Neural crest cell (in vitro differentiated cells): ENCODE measurements at places on chromosomes 4 and X. TPM values are rescaled to one million over a fixed set of nuclear protein-coding genes. Genes with fewer than 3 reads are reported as not detected.

DNA sequence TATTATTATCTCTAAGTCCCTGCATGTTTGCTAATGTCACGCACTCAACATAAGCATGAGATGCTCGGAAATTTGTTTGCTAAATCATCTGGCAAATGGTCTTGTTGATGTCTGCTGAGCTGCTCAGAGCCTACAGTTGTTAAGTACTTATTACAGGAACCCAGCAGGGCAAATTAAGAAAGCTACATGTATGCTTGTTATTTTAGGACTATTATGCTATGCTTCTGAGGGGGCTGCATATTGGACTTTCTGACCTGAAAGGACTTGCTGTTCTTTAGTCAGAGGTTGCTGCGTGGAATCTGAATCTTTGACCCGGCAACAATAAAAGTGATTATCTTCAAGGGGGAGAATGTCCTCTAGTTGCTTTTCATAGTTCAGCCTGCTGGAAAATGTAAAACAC lies 36.3 kb upstream of the TENM3 start:
- peak overlapping the region; percentile 42 for H3K4me3 ChIP-seq
- DNase-seq, result no peak
- H3K27ac ChIP-seq, result no peak overlapping the region
- no peaks in the 10 kb centered on the region for H3K27me3 ChIP-seq
- peaks cover 58% of the 10 kb centered on the region for H3K4me1 ChIP-seq
- peaks cover 15% of the 10 kb centered on the region for H3K36me3 ChIP-seq

DNA sequence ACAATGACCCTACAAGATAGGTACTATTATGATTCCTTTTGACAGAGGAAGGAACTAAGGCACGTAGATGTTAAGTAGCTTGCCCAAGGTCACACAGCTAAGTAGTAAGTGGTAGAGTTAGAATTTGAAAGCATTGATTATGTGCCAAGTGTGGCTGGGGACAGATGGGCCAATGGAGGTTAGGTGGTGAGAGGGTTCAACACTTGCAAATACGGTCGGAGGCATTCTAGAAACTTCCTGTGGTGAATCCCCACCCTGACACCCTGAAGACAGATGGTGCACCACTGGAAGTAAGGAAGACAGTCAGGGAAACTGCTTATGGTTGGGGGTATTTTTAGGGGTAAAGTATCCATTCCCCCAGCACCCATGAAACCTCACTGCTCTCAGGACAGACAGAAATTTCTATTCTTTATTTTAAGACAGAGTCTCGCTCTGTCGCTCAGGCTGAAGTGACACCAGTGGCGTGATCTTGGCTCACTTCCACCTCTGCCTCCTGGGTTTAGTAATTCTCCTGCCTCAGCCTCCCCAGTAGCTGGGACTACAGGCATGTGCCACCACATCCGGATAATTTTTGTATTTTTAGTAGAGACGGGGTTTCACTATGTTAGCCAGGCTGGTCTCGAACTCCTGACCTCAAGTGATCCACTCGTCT lies 142.5 kb downstream of the RASL11B start:
- no peak for DNase-seq
- H3K4me1 ChIP-seq, result peaks cover 4% of the 10 kb centered on the region
- peaks cover 2% of the 10 kb centered on the region for H3K27me3 ChIP-seq
- H3K4me3 ChIP-seq, result no peak overlapping the region

DNA sequence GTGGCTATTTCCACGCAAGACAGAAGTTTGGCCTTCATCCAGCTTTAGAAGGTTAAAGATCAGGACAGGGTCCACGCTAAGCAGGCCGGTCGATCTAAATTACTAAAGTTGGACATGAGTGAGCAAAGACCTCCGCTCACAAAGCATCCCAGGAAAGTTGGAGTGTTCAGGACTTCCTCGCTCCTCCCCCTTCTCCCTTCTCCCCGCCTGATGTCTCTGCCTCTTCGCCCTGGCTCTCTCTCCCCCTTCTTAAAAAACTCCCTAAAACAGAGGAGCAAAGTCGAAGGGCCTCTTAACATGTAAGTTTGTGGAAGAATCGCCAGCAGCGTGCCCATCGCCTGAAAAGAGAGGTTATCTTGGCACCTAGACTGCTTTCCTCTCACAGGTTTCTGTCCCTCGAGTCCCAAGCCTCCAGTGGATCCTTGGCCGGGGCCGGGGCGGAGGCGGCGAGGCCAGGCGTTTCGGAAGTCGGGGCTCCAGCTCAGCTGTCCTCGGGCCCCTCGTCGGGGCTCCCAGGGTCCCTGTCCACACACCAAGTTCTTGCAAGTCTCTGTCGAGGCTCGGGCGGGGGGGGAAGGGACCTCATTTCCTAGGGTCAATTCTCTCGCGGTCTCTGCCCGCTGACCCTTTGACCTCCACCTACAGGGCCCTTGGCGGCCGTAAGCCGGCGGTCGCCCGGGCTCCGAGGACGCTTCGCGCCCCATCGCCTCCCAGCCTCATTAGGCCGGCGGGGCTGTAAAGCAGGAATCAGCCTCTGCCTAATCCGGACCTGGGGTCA lies 7.6 kb downstream of the ZIC3 start:
- H3K36me3 ChIP-seq, result no peaks in the 10 kb centered on the region
- H3K4me1 ChIP-seq, result no peaks in the 10 kb centered on the region
- H3K27ac ChIP-seq, result no peak overlapping the region
- peak overlapping the region; percentile 57 for H3K4me3 ChIP-seq
- peaks cover 96% of the 10 kb centered on the region for H3K27me3 ChIP-seq

GRCh38 chr4:131091896-131092295 lies 1995.9 kb downstream of the C4orf33 start:
- no peak overlapping the region for H3K27ac ChIP-seq
- no peak for DNase-seq
- H3K36me3 ChIP-seq, result no peaks in the 10 kb centered on the region
- H3K27me3 ChIP-seq, result no peaks in the 10 kb centered on the region

HSFX4 gene
- total RNA-seq, result not detected in 2 replicates

FGFBP1 gene
- total RNA-seq, result not detected in 2 replicates

RASGEF1B gene
- 1.7 and 1.9 TPM in 2 replicates for total RNA-seq
